ENCODE measurements at places on chromosomes 4 and X. TPM values are rescaled to one million over a fixed set of nuclear protein-coding genes. Genes with fewer than 3 reads are reported as not detected.

- H3K4me1 ChIP-seq, result no peaks in the 10 kb centered on the region
- H3K27ac ChIP-seq, result no peak overlapping the region
- no peak overlapping the region for H3K4me3 ChIP-seq
- no peaks in the 10 kb centered on the region for H3K36me3 ChIP-seq
- no peak for DNase-seq
These were observed 18.1 kb downstream of the USP46 start for GRCh38 chr4:52640808-52641565.

OPN1MW2 gene
- not detected for polyA plus RNA-seq

ADAM29 gene
- polyA plus RNA-seq, result not detected

KDM5C gene
- 44.0 TPM for polyA plus RNA-seq

DNA sequence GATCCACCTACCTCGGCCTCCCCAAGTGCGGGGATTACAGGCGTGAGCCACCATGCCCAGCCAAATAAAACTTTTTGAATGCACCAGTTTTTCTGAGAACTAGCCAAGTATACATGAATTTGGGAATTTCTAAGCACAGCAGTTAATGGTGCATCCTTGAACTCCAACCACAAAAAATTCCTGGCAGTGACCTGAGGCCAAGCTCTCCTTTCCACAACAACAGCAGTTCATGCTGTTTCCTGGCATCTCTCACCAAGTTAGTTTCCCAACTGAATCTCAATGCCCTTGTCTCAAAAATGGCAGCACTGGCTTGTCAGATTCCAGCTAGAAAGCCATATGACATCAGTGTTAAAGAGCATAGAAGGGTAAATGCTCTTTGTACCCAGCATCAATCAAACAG is 15.9 kb upstream of the XKRX start:
- peaks cover 6% of the 10 kb centered on the region for H3K27me3 ChIP-seq
- DNase-seq, result no peak
- H3K4me1 ChIP-seq, result no peaks in the 10 kb centered on the region
- H3K4me3 ChIP-seq, result no peak overlapping the region
- H3K27ac ChIP-seq, result no peak overlapping the region

DNA sequence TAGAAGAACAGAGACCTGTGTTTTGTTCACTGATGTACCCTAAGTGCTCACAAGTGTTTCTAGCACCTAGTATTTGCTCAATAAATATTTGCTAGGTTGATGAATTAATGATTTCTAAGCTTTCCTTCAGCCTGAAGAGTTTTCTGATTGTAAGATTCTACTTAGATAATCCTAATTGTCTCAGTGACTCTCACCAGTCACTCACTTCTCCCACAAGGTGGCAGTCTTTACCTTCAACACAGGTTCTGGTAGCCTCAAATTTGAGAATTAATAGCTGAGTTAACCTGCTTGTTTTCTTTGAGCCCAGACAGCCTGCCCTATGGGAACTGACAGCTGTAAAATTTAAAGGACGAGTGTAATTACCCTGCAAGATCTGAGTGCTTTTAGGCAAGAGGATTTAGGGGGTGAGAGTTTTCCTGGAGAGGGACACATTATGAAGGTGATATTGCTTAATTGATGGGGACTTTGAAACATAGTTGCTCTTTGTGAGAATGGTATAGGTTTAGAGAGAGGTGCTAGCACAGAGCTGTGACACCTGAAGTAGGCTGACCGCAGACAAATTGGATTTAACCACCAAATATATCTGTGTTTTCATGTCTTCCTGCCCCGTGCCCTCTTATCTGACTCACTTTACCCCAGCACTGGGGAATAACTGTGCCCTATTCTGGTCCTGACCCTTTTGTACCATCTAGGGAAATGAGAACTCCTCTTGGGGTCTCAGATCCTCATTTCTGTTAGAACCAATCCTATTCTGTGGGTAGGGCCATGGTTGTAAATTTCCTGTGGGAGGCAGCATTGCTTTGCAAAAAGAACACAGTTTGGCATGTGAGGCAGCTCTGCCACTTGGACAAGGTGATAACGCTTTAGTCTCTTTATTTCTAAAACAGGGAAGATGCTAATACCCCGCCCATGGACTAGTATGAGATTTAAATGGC is 27.7 kb downstream of the CD38 start:
- no peaks in the 10 kb centered on the region for H3K27me3 ChIP-seq
- H3K36me3 ChIP-seq, result no peaks in the 10 kb centered on the region
- no peak overlapping the region for H3K27ac ChIP-seq

- DNase-seq, result no peak
- no peaks in the 10 kb centered on the region for H3K27me3 ChIP-seq
- no peak overlapping the region for H3K4me3 ChIP-seq
- no peaks in the 10 kb centered on the region for H3K36me3 ChIP-seq
- no peaks in the 10 kb centered on the region for H3K4me1 ChIP-seq
These were observed 107.1 kb downstream of the IDS start for GRCh38 chrX:149398027-149398426.

DNA sequence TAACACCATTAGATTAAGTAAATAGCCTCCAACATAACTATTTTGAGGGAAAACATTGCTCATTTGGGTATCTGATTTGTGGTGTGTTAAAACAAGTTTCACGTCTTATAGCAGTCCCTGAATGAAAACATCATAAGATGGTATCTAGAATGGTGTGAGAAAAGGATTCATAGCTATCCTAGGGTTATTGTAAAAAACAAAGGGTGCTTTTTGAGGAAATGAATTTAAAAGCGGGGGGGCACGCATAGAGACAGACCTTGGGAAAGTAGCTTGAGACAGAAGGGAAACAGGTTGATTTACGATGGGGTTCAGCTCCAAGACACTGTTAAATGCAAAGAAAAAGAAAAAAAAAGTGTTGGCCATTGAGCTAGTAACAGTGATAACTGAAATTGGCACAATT is 768 bp upstream of the CXCL10 start:
- no peak overlapping the region for H3K4me3 ChIP-seq
- no peak for DNase-seq
- no peak overlapping the region for H3K27ac ChIP-seq

GRCh38 chr4:122668241-122668640 is 47.4 kb upstream of the IL21 start:
- no peak overlapping the region for H3K4me3 ChIP-seq
- no peak for DNase-seq
- H3K27me3 ChIP-seq, result no peaks in the 10 kb centered on the region
- H3K27ac ChIP-seq, result no peak overlapping the region
- no peaks in the 10 kb centered on the region for H3K4me1 ChIP-seq
- no peaks in the 10 kb centered on the region for H3K36me3 ChIP-seq

TMPRSS11B gene
- 0.20 TPM for polyA plus RNA-seq

GRCh38 chr4:82782626-82783345 is 15.8 kb downstream of the SCD5 start:
- no peak overlapping the region for H3K27ac ChIP-seq
- peaks cover 3% of the 10 kb centered on the region for H3K4me1 ChIP-seq
- peaks cover 20% of the 10 kb centered on the region for H3K27me3 ChIP-seq
- no peak overlapping the region for H3K4me3 ChIP-seq
- DNase-seq, result no peak

KCNE5 gene
- polyA plus RNA-seq, result 0.13 TPM

CT45A2 gene
- polyA plus RNA-seq, result 14.0 TPM

GATA1 gene
- 246 TPM for polyA plus RNA-seq

GRCh38 chr4:86847571-86847970 is 1.6 kb downstream of the SLC10A6 start:
- no peaks in the 10 kb centered on the region for H3K4me1 ChIP-seq
- no peak overlapping the region for H3K4me3 ChIP-seq
- no peak for DNase-seq
- no peak overlapping the region for H3K27ac ChIP-seq
- no peaks in the 10 kb centered on the region for H3K36me3 ChIP-seq

BMP3 gene
- polyA plus RNA-seq, result not detected

DNA sequence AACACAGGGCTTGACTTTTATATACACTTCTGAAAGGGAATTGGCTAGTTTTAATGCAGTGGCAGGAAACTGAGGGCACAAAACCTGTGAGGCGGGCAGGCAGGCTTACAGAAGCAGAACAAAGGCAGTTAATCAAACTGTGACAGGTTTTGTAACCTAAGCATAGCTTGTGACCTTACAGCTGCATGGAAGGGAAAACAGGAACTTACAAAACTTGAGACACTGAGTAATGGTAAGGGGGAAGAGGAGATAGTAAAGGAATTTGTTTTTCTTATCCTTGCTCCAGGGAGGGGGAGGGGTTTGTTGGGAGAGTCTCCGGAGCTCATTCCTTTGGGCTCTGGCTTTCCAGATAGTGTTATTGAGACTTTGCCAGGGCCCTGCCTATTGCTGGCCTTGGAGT is 55.6 kb downstream of the SLITRK4 start:
- H3K36me3 ChIP-seq, result no peaks in the 10 kb centered on the region
- no peak overlapping the region for H3K27ac ChIP-seq
- H3K4me3 ChIP-seq, result no peak overlapping the region
- no peaks in the 10 kb centered on the region for H3K4me1 ChIP-seq

GRCh38 chrX:42755815-42756214 is 22.1 kb downstream of the PPP1R2C start:
- no peak for DNase-seq
- H3K4me1 ChIP-seq, result no peaks in the 10 kb centered on the region
- H3K27ac ChIP-seq, result no peak overlapping the region
- H3K4me3 ChIP-seq, result no peak overlapping the region
- H3K27me3 ChIP-seq, result no peaks in the 10 kb centered on the region

KDR gene
- not detected for polyA plus RNA-seq

GRCh38 chrX:113929004-113929403 is 654.9 kb upstream of the HTR2C start:
- H3K27ac ChIP-seq, result no peak overlapping the region
- no peaks in the 10 kb centered on the region for H3K27me3 ChIP-seq
- no peaks in the 10 kb centered on the region for H3K36me3 ChIP-seq
- no peaks in the 10 kb centered on the region for H3K4me1 ChIP-seq
- H3K4me3 ChIP-seq, result no peak overlapping the region
- DNase-seq, result peak; percentile 57

CT47B1 gene
- 0.62 TPM for polyA plus RNA-seq

- no peaks in the 10 kb centered on the region for H3K27me3 ChIP-seq
- H3K4me1 ChIP-seq, result no peaks in the 10 kb centered on the region
- no peak overlapping the region for H3K27ac ChIP-seq
- no peak for DNase-seq
- no peaks in the 10 kb centered on the region for H3K36me3 ChIP-seq
- H3K4me3 ChIP-seq, result no peak overlapping the region
These were observed 215.6 kb downstream of the GRIA3 start for GRCh38 chrX:123399709-123400108.

DNA sequence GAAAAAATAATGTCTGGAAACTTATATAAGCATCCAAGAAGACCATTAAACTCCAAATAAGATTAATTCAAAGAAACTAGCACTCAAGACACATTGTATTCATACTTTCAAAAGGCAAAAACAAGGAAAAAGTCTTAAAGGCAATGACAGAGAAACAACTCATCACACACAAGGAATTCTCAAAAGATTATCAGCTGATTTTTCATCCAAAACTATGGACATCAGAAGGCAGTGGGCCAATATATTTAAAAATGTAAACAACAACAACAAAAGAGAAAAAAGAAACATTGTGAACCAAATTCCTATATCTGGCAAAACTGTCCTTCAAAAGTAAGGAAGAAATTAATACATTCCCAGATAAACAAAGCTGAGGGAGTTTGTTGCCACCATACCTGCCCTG is 711.4 kb upstream of the GALNTL6 start:
- no peaks in the 10 kb centered on the region for H3K4me1 ChIP-seq
- no peak overlapping the region for H3K4me3 ChIP-seq

- no peaks in the 10 kb centered on the region for H3K4me1 ChIP-seq
- H3K4me3 ChIP-seq, result no peak overlapping the region
- no peak for DNase-seq
- no peak overlapping the region for H3K27ac ChIP-seq
These were observed 134.2 kb downstream of the FANCB start for GRCh38 chrX:14738643-14739042.

- no peak overlapping the region for H3K4me3 ChIP-seq
- H3K27ac ChIP-seq, result no peak overlapping the region
- DNase-seq, result no peak
- no peaks in the 10 kb centered on the region for H3K27me3 ChIP-seq
These were observed 534.6 kb downstream of the BCOR start for GRCh38 chrX:39563178-39563577.

- DNase-seq, result no peak
- H3K4me3 ChIP-seq, result no peak overlapping the region
- H3K36me3 ChIP-seq, result no peaks in the 10 kb centered on the region
- H3K27ac ChIP-seq, result no peak overlapping the region
These were observed 223.4 kb downstream of the FAM47B start for GRCh38 chrX:35166023-35166422.

GRCh38 chrX:70960730-70961129 is 29.8 kb upstream of the SLC7A3 start:
- peak; percentile 14 for DNase-seq
- no peaks in the 10 kb centered on the region for H3K36me3 ChIP-seq
- no peaks in the 10 kb centered on the region for H3K27me3 ChIP-seq
- no peak overlapping the region for H3K27ac ChIP-seq

DNA sequence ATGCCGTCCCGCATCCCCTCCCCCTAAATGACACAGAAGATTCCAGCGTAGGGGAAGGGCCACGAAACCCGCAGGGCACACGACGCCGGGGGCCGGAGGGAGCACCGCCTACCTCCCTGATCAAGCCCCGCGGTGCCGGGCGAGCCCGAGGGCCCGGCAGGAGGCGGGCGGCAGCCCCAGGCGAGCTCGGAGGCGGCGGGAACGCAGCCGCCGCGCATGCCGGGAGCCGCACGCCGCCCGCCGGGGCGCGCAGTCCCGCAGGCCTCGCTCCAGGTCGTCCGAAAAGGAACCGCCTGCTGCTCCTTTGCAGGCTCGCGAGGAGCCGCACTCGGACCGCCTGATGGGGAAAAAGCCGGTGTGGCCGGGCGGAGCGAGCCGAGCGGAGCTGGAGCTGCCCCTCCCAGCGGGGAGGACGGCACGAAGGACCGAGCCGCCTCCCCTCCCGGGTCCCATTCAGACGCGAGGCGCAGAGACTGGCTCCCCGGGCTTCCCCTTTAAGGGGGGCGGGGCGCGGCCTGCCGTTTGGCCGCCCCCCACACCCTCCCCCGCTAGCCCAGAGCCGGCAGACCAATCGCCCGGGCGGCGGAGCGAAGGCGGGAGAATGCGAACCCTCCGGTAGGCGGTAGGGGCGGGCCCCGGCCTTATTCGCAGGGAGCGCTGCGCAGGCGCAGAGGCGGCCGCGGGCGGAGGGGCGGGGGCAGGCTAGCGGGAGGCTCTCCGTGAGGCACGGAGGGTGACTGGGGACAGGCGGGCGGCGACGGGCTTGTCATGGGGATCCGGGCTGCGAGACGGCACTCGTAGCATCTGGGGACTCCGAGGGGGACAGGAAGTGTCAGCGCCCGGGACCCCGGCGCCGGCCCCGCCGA is 561 bp upstream of the ING2 start:
- DNase-seq, result peak; percentile 89
- peak overlapping the region; percentile 93 for H3K27ac ChIP-seq
- H3K4me3 ChIP-seq, result peak overlapping the region; percentile 92
- no peaks in the 10 kb centered on the region for H3K27me3 ChIP-seq
